ENCODE measurements at places on chromosomes 7 and 10. TPM values are rescaled to one million over a fixed set of nuclear protein-coding genes. Genes with fewer than 3 reads are reported as not detected.

DNA sequence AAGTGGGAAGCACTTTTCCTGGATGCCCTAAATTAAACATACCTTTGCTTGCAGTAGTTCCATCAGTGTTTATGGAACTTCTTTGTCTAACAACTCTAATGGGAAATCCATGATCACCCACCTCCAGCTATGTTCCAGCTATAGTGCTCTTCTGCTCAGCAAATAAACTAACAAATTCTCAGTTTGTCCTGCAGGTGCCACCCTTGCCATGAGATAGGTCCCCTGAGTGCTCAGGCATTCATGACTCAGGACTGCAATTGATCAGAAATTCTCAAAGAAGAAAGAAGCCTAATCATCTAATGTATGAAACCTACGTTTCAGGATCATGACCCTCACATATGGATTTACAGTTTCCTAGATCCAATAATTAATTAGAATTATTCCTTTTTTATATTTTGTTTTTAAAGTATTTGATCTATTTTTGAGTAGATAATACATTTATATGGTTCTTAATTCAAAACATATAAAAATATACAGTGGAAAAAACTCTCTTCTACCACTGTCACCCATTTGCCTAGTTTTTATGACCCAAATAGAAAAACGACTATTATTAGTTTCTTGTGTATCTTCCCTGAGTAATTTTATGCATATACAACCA, 48.7 kb upstream of the DYNC1I1 start:
- peaks cover 3% of the 10 kb centered on the region for H3K4me1 ChIP-seq
- H3K4me3 ChIP-seq = no peak overlapping the region
- H3K27ac ChIP-seq = no peak overlapping the region
- H3K27me3 ChIP-seq = peaks cover 7% of the 10 kb centered on the region
- no peaks in the 10 kb centered on the region for H3K36me3 ChIP-seq
- DNase-seq = no peak

GRCh38 chr10:117581961-117582360, 39.4 kb downstream of the EMX2 start:
- no peaks in the 10 kb centered on the region for H3K4me1 ChIP-seq
- H3K4me3 ChIP-seq = no peak overlapping the region
- no peak overlapping the region for H3K27ac ChIP-seq
- peaks cover 13% of the 10 kb centered on the region for H3K27me3 ChIP-seq
- H3K36me3 ChIP-seq = no peaks in the 10 kb centered on the region

GRCh38 chr10:35063837-35064454, 26.2 kb downstream of the CUL2 start:
- H3K27me3 ChIP-seq = no peaks in the 10 kb centered on the region
- H3K4me1 ChIP-seq = peaks cover 8% of the 10 kb centered on the region
- no peak for DNase-seq
- H3K4me3 ChIP-seq = no peak overlapping the region

DNA sequence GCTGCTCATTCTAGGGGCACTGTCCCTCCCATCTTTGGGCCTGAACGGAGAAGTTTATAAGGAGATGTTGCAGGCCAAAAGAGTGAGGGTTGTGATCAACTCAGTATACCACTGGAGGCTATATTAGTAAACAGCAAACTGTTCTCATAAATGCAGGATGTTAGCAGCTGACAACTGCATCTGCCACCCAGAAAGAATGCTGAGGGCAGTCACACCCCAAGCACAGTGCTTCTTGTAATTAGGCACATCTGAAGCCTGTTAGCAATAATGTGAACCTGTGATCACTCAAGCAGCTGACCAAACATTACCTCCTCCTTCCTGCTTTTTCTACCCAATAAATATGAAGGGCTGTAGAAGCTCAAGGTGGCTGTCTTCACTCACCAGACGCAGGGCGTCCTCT, 38.4 kb upstream of the ZNF138 start:
- H3K27ac ChIP-seq = no peak overlapping the region
- H3K36me3 ChIP-seq = no peaks in the 10 kb centered on the region
- no peaks in the 10 kb centered on the region for H3K27me3 ChIP-seq
- H3K4me3 ChIP-seq = no peak overlapping the region
- no peak for DNase-seq

- peaks cover 16% of the 10 kb centered on the region for H3K4me1 ChIP-seq
- no peak for DNase-seq
- no peaks in the 10 kb centered on the region for H3K27me3 ChIP-seq
Observed at GRCh38 chr7:93985101-93985500, 19.1 kb downstream of the BET1 start.

DNA sequence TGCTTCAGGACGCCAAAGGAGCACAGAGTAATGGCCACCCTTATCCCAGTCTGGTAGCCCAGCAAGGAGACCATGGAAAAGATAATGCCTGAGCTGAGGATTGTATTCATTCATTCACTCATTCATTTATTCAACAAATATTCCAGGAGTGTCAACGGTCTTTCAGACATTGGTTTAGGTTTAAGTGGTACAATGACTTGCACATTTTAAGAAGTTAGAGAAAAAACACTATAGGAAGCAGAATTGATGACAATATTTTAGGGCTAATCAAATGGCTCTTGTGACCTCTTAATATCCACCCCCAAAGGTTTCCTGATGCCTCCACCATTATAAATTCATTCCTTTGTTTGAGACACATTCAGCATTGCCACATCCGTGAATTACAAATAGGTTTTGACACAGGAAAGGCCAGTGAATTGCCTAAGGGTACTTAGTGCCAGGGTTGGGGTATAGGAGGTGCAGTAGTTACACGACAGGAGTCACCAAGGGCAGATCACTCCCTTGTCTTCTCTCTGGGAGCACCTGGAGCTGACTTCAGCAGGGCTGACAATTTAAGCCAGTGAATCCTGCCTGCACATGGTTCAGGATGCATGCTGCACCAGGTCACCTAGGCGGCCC, 269.5 kb downstream of the CREB5 start:
- H3K27me3 ChIP-seq = no peaks in the 10 kb centered on the region
- no peaks in the 10 kb centered on the region for H3K36me3 ChIP-seq
- H3K27ac ChIP-seq = no peak overlapping the region
- no peak overlapping the region for H3K4me3 ChIP-seq
- H3K4me1 ChIP-seq = peaks cover 7% of the 10 kb centered on the region

- H3K4me3 ChIP-seq = no peak overlapping the region
- peaks cover 40% of the 10 kb centered on the region for H3K4me1 ChIP-seq
- DNase-seq = no peak
Observed at GRCh38 chr7:151404216-151405011, 5.4 kb downstream of the WDR86 start.

- no peaks in the 10 kb centered on the region for H3K36me3 ChIP-seq
- H3K4me3 ChIP-seq = no peak overlapping the region
- peaks cover 6% of the 10 kb centered on the region for H3K27me3 ChIP-seq
- DNase-seq = no peak
- no peak overlapping the region for H3K27ac ChIP-seq
Observed at GRCh38 chr7:131224996-131225395, 102.7 kb upstream of the MKLN1 start.

GRCh38 chr10:132165416-132165980, 21.2 kb upstream of the DPYSL4 start:
- no peak overlapping the region for H3K4me3 ChIP-seq
- H3K4me1 ChIP-seq = no peaks in the 10 kb centered on the region
- H3K27me3 ChIP-seq = no peaks in the 10 kb centered on the region
- H3K36me3 ChIP-seq = no peaks in the 10 kb centered on the region

DNA sequence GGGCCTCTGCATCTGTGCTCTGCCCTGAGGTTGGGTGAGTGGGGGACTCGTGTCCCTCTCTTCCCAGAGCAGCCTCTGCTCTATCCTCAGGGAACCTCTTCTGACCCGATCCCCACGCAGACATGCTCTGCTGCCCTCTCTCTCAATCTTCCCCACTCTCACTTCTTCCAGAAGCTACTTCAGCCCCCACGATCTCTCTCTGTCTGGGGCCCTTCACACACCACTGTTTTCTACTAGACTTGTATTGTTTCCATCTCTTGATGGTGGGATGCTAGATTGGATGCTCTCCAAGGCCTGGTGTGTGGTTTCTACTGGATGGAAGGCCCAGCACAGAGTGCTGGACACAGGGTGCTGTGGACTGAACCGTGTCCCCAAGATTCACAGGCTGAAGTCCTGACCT, 10.0 kb downstream of the MGMT start:
- no peaks in the 10 kb centered on the region for H3K27me3 ChIP-seq
- H3K36me3 ChIP-seq = peaks cover 5% of the 10 kb centered on the region
- H3K4me1 ChIP-seq = no peaks in the 10 kb centered on the region
- no peak for DNase-seq
- no peak overlapping the region for H3K27ac ChIP-seq

DNA sequence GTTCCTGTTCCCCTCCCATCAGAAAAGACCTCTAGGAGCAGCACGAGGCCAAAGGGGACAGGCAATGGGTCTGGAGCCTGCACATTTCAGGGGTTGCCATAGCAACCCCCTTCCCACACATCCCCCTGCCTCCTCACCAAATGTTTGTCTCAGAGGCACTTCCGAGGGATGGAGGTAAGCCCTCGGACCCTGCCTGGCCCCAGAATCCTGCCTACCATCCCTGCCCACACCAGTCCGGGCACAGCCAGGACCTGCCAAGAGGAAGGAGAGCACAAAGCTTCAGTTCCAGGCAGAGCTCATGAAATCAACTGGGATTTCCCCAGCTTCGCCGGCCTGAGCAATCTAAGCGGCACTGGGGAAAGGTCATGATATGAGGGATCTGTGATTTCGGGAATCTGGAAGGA, 175.0 kb upstream of the PLXNA4 start:
- H3K4me1 ChIP-seq = no peaks in the 10 kb centered on the region
- no peak overlapping the region for H3K4me3 ChIP-seq
- no peak overlapping the region for H3K27ac ChIP-seq

DNA sequence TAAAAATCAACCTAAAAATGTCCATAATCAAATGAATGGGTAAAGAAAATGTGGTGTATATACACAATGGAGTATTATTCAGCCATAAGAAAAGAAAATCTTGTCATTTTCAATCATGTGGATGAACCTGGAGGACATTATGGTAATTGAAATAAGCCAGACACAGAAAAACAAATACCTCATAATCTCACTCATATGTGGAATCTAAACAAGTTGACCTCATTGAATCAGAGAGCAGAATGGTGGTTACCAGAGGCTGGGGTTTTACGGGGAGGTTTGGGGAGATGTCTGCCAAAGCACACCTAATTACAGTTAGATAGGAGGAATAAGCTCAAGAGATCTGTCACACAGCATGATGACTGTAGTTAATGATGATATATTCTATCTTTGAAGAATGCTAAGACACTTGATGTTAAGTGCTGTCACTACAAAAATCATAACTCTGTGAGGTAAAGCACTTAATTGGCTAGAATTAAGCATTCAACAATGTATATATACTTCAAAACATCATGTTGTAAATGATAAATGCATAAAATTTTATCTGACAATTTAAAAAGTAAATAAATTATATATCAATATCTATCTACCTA, 39.1 kb upstream of the TNPO3 start:
- no peak for DNase-seq
- peaks cover 4% of the 10 kb centered on the region for H3K4me1 ChIP-seq
- peaks cover 53% of the 10 kb centered on the region for H3K27me3 ChIP-seq

DNA sequence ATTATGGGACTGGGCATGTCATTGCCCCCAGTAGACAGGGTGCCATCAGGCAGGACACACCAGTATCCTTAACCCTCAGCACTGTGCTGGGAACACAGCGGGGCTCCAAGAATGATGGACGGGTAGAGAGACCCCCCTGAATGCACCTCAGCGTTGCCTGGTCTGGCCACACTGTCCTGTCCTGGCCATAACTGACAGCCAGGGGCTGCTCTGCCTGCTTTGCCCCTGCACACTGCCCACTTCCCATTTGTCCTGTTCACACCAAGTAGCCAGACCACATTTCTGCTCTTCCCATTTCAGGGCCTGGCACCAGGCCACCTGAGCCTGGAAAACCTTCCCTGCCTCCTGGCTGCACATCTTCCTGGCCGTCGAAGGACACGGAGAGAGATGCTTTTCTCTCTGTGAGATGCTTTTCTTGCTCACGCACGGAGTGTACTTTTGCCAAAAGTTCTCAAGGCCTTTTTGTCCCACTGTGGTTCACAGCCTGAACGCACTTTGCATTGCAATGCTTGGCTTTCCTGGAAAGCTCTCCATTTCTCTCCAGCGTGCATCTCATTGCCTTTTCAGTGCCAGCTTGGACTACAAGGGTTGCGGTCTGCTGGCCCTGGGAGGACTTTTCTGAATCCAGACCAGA, 131.0 kb upstream of the EEPD1 start:
- no peaks in the 10 kb centered on the region for H3K36me3 ChIP-seq
- H3K4me3 ChIP-seq = no peak overlapping the region
- H3K4me1 ChIP-seq = no peaks in the 10 kb centered on the region
- H3K27me3 ChIP-seq = peaks cover 26% of the 10 kb centered on the region
- H3K27ac ChIP-seq = no peak overlapping the region

DNA sequence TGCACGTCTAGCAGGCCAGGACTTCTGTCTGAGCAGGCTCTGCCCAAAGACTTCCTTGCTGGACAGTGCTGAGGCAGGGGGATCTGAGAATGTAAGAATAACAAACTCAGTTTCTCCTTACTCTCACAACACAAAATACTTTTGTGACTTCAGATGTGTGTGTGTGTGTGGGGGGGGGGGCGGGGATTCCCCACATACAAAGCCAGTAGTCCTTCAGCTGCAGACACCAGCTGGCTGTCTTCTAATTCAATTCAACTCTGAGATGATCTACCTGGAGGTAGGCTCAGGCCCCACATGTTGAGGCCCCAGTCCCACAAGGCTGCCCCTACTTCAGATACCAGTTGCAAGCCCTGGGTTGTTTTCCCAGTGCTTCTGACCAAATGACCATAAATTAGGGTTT, 4.7 kb upstream of the CXCL12 start:
- H3K27me3 ChIP-seq = peaks cover 23% of the 10 kb centered on the region
- H3K4me1 ChIP-seq = peaks cover 16% of the 10 kb centered on the region

- H3K4me3 ChIP-seq = no peak overlapping the region
- H3K36me3 ChIP-seq = no peaks in the 10 kb centered on the region
- no peaks in the 10 kb centered on the region for H3K27me3 ChIP-seq
- no peak overlapping the region for H3K27ac ChIP-seq
- DNase-seq = peak; percentile 48
Observed at GRCh38 chr7:130148561-130148960, 56.6 kb downstream of the TMEM209 start.

- no peak overlapping the region for H3K4me3 ChIP-seq
- no peaks in the 10 kb centered on the region for H3K4me1 ChIP-seq
- DNase-seq = peak; percentile 46
Observed at GRCh38 chr10:123795196-123795780, 96.3 kb downstream of the CPXM2 start.

DNA sequence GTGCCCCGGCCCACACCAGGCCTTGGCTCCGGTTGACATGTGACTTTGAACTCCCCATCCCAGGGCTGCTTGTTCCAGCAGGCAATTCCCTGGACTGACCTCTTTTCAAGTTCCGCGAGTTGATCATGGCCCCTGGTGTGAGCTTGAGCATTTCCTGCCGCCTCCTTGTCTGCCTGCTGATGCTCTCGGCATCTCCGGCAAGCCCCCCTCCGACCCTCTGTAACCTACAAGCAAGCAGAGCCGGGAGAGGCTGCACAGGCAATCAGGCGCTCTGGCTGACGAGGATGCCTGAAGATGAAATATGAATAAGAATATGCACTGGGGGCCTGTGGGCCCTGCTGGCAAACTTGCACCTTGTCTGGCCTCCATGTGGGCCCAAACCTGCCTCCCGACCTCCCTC, 304.9 kb upstream of the MKI67 start:
- no peaks in the 10 kb centered on the region for H3K4me1 ChIP-seq
- H3K4me3 ChIP-seq = no peak overlapping the region
- no peaks in the 10 kb centered on the region for H3K27me3 ChIP-seq
- no peak for DNase-seq
- no peak overlapping the region for H3K27ac ChIP-seq
- H3K36me3 ChIP-seq = no peaks in the 10 kb centered on the region

Gene DEPP1
- 10.3 TPM for total RNA-seq

Gene STRA8
- total RNA-seq = not detected

Gene ZNF488
- total RNA-seq = 0.55 TPM
